ENCODE measurements at places on chromosomes 11 and 22.

- DNase-seq = no peak
These were observed 5.8 kb downstream of the PITPNB start for GRCh38 chr22:27913162-27913741.

DNA sequence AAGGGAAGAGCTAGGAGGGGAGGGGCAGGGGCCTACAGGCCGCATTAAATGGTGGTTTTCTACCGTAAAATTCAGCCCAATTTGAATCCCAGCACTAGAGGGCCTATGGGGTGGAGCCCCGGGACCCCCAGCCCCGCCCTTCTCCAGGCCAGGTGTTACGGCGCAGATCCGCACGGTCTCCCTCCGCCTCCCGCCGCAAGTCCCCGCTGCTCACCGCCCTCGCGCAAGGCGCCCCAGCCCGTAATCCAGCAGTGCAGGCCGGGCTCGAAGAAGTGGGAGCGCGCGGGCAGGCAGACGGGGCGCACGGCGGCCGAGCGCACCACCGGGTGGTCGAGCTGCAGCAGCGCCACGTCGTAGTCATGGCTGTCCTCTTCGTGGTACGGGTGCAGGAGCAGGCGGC is 17.3 kb downstream of the KCTD17 start:
- DNase-seq = no peak

DNA sequence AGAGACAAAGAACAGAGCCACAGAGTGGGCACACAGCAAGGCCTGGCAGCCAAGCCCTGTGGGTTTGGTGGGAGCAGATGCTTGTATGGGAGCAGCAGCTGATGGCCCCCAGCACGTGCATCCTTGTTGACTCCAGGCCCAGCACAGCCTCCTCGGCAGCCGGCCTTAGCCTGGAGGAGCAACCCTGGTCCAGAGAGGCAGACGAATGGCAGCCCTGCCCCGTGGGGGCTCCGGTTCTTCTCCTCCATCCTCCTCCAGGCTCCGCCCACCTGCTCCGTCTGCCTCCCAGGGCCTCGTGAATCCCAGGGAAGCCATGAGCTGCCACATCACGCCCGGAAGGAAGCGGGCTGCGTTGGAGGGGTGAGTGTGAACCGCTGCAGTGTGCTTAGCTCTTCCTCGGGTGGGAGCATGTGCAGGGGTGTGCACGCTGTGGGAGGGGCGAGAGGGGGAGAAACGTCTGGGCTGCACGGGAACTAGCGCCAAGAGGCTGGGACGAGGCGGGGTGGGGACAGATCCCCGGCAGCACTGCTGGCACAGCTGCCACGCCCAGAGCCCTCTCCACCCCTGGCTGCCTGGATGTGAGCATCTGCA is 36.3 kb upstream of the JAM3 start:
- DNase-seq = no peak

DNA sequence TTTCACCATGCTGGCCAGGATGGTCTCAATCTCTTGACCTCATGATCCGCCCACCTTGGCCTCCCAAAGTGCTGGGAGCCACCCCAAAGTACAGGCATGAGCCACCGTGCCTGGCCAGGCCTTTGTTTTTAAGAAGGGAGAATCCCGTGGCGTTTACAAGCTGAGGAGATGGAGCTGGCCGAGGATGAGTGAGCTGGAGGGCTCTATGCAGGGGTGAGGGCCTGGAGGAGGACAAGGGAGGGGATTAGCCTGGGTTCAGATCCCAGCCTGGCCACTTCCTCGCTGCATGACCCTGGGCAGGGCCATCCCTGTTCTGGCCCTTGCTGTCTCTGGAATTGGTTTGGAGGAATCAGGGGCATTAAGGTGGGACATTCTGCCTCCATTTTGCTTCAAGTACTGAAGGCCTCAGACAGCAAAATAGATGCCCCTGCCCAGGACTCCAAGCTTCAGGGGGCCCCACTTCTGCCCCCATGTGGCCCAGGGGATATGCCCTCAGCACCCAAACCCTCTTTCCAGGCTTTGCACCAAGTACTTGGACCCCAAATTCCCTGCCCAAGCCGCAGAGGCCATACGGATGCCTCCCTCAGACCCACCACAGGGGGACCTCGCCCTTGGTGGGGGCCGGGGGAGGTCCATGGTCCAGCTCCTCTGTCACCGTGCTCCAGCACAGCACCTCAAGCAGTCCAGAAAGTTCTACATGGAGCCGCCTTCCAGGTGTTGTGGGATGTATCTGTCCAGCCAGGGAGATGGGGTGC is 12.1 kb upstream of the LRP5 start:
- DNase-seq = no peak

- no peak for DNase-seq
These were observed 15.5 kb upstream of the TSPAN18 start for GRCh38 chr11:44711113-44711786.

GRCh38 chr22:46933040-46933930 is 170.8 kb downstream of the TBC1D22A start:
- DNase-seq = no peak

- DNase-seq = no peak
These were observed 15.1 kb downstream of the PITPNB start for GRCh38 chr22:27903805-27904473.

DNA sequence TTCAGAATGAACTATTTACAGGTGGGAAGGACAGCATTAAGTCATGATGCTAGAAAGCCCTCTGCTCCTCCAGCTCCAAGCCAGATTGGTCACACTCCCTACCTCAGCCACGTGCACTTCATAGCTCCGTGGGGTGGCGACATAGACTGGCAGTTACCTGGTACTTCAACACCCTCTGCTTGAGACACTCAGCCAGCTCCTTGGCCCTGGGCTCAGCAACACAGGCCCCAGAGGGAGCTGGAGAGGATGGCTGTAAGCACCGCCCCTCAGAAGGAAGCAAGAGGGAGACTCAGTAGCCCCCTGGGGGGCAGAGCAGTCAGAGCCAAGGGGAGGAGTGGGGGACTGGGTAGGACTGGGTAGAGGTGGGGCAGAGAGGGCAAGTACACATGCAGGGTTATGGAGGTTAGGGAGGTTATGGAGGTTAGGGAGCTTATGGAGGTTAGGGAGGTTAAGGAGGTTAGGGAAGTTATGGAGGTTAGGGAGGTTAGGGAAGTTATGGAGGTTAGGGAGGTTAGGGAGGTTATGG is 102.1 kb upstream of the BID start:
- DNase-seq = no peak

DNA sequence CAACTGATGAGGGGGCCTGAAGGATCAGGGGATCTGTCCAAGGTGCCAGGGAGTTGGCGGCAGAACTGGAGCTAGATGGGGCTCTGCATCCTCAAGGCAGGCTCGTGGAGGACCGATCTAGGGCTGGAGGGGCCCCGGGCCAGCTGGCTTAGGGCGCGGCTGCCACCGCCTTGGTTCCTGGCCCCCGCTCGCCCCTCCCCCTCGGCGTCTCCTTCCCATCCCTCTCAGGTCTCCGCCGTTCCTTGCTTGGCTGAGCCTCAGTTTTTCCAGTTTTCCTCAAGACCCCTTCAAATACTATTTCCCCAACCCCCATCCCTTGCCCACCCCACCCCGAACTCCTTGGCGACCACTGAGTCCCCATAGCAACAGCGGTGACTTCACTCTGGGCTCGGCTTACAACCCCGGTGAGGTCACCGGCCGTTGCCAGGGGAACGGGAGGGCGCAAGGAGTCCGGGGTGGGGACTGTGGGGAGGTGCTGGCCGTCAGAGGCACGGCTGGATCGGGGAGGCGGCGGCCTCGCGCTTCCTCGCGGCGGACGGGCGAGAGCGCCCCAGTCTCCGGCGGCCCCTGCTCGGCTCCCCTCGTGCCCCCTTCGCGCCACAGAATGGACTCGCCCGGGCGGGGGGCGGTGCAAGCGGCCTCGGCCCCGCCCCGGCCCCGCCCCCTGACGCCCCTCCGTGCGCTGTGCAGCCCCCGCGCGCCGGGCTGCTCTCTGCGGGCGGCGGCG is 7.5 kb downstream of the FREY1 start:
- DNase-seq = peak; percentile 36

GRCh38 chr11:19907839-19908238 is 195.2 kb downstream of the NAV2 start:
- no peak for DNase-seq

GRCh38 chr22:37048133-37048532 is 3.4 kb upstream of the KCTD17 start:
- no peak for DNase-seq

DNA sequence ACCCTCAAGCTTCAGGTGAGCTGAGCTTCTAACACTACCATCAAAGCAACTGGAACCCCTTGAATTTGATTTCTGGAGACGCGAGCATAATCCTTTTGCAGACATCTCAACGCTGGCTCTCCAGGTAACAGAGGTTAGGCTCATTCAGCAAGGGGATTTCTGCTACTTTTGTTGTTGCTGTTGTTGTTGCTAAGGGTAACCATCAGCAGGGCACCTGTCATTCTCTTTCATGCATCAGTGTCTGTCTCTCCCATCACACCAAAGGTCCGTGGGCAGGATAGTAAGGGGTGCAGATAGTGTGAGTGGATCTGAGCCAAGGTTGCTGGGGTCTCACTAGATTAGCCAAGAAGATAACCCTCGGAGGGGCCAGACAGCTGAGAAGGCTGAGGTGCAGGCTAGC is 90.3 kb downstream of the TP53I11 start:
- DNase-seq = no peak
